Stimulated activated CD8-positive, alpha-beta memory T cell treated with anti-CD3 and anti-CD28 coated beads, Interleukin-7, amount 100 ng/mL, for 48 hours (primary cell): ENCODE measurements at places on chromosomes 7 and 10.

DNA sequence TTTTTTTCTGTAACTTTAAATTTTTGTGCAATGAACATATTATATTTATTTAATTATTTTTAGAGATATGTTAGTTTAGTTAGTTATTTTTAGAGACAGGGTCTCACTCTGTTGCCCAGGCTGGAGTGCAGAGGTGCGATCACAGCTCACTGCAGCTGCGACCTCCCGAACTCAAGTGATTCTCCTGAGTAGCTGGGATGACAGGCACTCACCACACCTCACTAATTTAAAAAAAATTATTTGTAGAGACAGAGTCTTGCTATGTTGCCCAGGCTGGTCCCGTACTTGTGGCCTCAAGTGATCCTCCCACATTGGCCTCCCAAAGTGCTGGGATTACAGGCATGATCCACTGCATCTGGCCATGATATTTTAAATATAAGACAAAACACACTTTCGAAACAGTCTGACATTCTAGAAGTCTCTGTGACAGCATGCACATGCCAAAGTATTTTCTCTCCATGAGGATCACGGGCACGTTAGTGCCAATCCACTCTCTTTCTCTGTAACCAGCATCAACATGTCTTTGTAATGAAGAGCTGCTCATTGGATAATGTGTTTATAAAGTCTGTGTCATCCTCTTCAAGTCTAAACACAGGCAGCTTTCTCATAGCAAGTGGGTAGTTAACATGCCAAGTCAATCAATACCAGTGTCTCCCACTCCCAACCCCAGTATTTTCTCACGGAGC is 137.4 kb downstream of the GLI3 start:
- no peak for DNase-seq

- no peak for DNase-seq
Observed at GRCh38 chr7:119102291-119102690, 877.8 kb downstream of the ANKRD7 start.

DNA sequence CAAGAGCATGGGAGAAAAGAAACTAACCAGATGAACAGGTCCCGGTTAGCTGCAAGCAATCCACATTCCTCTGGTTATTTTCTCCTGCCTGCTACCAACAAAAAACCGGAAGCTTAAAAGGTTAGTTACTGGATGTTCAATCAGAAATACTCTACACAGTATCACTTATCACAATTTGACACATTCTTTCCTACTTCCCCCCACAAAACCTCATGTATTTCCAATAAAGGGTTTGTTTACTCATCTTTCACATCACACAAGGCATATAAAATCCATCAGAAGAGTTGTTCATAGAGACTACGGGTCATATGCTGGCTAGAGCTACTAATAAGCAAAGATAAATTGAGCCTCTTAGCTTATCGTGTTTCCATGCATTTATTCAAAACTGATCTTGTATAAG is 4.8 kb downstream of the SLC25A28 start:
- DNase-seq, result no peak

GRCh38 chr10:28906934-28907333 is 229.6 kb downstream of the BAMBI start:
- no peak for DNase-seq

GRCh38 chr10:122234416-122234815 is 36.7 kb upstream of the BTBD16 start:
- DNase-seq, result no peak

GRCh38 chr7:100170101-100170897 is 1.9 kb upstream of the GAL3ST4 start:
- DNase-seq, result no peak

DNA sequence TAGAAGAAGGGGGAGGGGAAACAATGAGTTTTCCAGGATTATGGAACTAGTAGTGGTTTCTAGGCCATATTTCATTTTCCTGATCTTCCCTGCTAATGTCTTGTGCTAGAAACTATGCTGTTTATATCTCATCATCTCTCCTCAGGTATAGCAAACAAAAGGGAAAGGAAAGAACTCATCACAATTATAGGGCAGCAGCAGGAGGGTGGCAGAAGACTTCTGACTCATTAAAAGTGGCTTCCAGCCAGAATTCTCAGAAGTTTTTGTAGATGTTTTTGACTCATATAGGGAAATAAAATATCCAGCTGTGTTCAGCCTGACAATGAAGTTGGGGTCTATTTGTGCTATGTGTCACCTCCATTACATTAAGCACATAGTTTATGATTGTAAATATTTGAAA is 6.5 kb downstream of the AHR start:
- DNase-seq, result no peak

DNA sequence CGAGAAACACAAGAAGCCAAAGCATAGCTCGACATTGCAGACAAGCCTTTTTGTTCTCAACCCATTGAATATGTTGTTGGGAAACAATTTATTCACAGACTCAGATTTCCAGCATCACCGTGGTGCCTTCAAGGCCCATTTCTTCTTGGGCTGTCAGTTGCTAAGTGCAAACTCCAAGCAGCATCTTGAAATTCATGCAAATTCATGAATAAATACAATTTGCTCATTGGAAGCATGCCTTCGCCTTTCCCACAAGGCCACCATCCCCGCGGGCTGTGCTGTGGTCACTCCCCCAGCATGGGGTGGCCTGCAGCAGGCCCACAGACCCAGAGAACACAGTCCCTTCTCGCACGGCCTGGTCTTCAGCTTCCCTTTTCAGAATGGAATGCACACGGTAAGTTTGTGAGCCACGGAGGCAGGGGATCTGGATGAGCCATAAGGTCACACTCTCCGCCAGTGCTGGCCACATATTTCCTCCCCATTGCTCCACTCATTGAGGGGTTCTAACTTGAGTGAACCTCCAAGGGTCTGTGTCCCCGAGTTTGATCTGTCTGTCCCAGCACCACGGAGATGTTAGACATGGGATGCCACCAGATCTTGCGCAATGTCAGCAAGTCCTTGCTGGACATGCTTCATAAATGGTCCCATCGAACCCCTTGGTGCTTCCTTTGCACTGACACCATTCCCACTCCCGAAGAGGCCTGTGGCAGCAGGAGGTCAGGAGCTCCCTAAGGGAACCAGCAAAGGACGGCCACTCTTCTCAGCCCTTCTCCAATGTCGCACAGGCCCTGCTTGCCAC is 109.5 kb downstream of the GFRA1 start:
- DNase-seq, result no peak

- no peak for DNase-seq
Observed at GRCh38 chr7:80999100-80999499, 80.2 kb upstream of the SEMA3C start.

DNA sequence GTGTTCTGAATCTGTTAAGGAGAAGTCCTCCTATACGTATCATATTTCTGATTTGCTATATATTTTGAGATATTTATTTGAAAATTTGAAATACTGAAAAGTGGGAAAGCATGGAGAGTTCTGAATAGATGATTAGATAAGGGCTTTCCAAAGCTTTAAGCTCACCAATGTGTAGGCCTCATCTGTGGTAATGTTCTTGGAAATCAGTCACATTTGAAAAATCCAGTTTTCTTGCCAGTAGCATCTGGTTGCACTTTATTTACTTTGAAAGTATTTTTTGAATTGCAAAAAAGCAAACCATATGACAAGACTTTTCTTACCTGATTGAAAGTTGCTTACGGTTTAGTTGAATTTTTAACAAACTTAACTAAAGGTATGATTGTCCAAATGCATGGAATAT is 21.7 kb downstream of the ADD3 start:
- DNase-seq, result no peak

GRCh38 chr10:101063050-101063525 is 1.3 kb downstream of the KAZALD1 start:
- no peak for DNase-seq

GRCh38 chr7:13933536-13933935 is 55.9 kb downstream of the ETV1 start:
- DNase-seq, result no peak

DNA sequence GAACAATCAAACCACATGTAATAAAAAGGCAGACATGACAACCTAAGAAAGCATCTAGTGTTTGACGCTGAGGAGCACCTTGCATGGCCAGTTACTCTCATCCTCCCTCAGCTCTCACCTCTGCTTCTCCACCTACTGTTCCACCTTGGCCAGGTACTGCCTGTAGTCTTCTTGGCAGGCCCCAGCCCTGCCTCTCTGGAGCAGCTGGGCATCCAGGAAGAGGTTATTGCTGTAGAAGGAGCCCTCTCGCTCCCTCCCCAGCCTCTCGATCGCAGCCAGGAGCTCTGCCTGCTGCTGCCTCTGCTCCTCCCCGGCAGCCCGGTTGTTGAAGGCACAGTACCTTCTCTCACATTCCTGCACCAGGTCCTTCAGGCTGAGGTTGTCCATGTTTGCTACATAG is 9.7 kb downstream of the GIMAP5 start:
- DNase-seq, result no peak

DNA sequence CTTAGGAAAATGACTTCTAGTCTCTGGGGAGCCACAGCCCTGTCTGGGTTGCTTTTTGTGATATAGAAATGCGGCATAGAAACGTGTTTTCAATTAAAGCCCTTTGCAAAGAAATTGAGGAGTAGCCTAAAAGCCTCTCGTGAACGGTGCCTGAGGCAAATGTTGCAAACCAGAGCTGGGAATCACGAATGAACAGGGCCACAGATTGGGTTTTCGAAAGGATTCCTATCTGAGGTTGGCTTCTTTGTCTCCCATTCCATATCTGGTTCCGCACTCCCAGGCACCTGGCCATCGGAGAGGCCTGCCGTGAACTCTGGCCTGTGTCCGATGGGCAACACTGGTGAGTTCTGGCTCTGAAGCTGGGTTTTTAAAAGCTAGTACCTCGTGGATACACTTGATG is 221.6 kb downstream of the TCF7L2 start:
- DNase-seq, result no peak

GRCh38 chr10:84818961-84819360 is 490.6 kb downstream of the CCSER2 start:
- no peak for DNase-seq

DNA sequence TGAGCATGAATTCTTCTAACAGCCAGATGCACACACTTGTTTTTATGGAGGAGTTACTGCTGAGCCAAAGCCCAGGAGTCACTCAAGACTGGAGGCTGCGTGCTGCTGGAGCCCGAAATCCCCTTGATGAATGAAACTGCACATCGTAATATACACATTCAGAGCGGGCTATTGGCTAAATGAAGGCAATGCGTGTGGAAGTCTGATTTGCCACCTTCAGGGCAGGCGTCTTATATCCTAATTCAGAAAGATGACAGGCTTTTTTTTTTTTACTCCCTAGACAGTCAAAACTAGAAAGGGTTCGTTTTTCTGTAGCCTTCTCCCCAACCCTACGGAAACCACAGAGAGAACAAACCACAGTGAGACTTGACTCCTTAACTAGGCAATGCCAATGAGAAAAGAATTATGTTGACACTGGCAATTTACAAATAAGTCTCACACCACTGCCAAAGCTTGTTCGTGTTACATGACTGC is 227.2 kb upstream of the KLF14 start:
- DNase-seq, result peak; percentile 76

GRCh38 chr7:39181398-39181797 is 203.7 kb downstream of the POU6F2 start:
- no peak for DNase-seq

DNA sequence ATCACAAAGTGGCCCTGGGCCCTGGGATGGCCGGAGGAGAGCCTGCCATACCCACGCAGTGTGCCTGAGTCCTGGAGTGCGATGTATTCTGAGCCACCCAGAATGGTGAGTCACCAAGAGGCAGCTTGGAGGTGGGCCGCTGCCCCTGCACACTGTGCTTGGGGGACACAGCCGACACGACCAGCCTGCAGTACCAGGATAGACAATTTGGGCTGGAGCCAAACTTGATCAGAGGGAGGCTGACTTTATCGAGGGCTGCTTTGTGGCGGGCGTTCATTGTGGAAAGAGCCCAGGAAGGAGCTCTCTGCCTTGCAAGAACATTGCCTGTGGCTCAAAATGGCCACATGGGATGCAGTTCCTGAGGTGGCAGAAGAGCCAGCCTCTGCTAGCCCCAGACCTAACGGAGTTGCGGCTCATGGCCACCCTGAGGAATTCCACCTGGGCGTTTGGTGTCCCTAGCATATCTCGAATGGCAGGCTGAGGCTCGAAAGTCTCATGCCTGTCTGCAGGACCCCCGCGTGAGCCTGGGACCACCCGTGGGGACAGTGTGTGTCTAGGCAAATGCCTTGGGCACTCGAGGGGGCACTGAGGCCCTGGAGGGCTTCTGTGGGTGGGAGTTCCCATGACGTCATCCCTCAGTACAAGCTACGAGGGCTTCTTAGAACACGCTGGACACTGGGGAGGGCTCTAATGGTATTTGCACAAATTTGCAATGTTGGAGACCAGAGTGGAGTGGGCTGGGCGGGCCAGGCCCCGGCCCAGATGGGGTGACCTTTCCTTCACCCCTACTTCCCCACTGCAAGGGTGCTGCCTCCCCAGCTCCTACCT is 79.7 kb downstream of the LHPP start:
- DNase-seq, result no peak

- no peak for DNase-seq
Observed at GRCh38 chr7:132498319-132498718, 78.0 kb downstream of the PLXNA4 start.

DNA sequence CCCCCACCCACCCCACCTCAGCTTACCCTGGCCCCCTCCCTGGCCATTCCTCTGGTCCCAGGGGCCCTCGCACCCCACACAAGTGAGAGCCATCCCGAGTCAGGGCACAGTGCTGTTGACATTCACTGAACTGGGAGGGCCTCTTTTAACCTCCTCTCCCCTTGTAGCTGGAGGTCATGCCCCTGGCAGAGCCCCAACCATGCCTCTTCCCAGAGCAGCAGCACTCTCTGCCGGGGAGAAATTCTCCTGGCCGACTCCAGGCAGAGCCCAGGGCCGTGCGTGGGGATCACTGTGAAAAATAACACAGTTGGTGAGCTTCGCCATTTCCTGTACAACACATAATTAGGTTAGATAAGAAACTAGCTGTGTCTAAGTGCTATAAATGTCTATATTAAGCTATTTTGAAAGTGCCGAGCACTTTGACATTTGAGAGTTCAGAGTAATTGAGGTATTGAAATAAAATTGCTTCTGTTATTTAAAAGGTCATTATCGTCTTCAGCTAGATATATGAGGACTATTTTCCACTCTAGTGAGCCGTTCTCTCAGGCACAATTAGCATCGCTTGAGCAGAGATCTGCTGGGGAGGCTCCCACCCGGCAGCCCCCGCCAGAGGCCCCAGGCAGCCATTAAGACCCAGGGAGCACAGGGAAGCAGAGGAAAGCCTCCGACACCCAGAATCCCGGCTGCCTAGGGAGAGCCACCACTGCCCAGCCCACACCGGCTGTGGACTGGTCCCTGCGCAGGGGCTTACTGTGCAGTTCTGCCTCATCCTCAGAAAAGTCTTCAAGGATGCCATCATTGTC is 62.4 kb upstream of the LRRC18 start:
- no peak for DNase-seq

DNA sequence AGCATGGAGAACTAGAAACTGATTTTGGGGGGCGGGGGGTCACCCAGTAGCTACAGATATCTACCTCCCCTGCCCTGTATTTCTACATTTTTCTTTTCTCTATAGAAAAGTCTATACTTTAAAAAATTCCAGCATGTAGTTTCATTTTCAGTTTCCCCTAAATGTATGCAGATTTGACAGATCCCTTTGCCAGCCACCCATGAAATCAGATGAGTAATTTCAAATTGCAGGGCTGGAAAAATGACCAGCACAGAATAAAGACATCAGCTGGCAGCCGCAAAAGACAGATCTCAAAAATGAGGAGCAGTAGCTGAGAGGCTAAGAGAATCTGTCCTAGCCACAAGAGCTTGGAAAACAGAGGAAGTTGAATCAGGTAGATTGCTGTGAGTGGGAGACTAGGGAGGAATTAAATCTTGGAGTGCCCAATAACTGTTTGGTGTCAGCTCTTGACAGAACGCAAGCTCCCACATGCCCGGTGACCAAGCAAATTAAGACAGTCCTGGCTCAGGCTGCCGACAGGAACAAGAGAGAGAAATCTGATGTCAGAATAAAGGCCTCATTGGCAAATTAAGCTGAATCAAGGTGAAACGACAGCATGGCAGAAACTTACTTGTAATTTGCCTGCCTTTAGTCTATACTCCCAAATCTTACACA is 24.5 kb downstream of the ADRB1 start:
- DNase-seq, result no peak
